ENCODE measurements at places on chromosomes 11 and 22.

DNA sequence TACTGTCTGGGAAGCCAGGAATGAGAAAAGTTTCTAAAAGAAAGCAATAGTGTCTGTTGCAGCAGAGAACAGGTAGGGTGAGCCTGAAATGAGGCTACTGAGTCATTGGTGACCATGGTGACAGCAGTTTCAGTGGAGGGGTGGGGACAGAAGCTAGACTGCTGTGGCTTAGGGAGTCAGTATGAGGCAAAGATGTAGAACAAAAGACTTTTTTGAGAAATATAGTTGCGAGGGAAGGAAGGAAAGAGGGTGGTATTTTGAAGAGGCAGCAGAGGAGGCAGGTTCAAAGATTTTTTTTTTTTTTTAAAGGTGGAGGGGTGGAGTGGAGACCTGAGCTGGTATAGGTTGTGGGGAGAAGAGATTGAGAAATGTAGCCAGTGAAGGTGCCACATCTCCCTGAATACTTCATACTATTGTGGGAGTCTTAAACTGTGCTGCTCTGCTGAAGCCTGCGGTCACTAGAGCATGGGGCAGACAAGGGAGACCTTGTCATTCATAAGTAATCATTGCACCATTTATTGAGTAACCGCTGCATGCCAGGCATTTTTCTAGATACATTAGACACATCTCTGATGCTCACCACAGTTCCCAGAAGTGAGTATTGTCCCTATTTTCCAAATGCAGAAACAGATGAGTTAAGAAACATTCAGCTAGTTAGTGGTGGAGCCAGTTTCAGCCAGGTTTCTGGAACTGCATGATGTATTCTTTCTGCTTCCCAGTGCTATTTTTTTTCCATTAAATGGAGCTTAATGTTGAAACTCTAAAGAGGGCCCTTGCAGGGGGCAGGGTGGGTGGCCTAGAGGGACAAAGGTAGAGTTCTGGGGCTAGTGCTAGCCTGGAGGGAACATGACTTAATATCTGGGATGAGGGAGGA lies 49.9 kb downstream of the STIM1 start:
- peak; percentile 82 for DNase-seq
- H3K36me3 ChIP-seq: peaks cover 20% of the 10 kb centered on the region
- H3K4me1 ChIP-seq: peaks cover 60% of the 10 kb centered on the region

DNA sequence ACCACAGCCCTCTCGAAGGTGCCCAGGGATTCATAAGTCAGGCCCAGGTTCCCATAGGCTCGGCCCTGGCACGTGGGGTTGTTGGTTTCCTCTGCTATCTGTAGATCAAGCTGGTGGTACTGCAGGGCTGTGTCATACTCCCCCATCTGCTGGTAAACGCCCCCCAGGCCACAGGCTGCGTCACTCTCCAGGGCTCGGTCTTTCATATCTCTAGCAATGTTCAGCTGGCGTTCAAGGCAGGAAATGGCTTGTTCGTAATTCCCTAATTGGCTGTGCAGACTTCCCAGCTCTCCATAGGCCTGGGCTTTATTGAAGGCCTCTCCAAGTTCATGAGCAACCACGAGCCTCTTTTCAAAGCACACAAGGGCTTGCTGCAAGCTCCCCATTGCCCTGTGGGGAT lies 186.4 kb upstream of the PITPNB start:
- no peak for DNase-seq
- H3K4me1 ChIP-seq: no peaks in the 10 kb centered on the region
- no peak overlapping the region for H3K27ac ChIP-seq
- no peaks in the 10 kb centered on the region for H3K27me3 ChIP-seq
- no peaks in the 10 kb centered on the region for H3K36me3 ChIP-seq

GRCh38 chr11:19445771-19446170 lies 205.0 kb upstream of the E2F8 start:
- H3K27me3 ChIP-seq: peaks cover 8% of the 10 kb centered on the region
- H3K27ac ChIP-seq: no peak overlapping the region
- H3K4me1 ChIP-seq: peaks cover 29% of the 10 kb centered on the region
- no peak overlapping the region for H3K4me3 ChIP-seq
- H3K36me3 ChIP-seq: peaks cover 12% of the 10 kb centered on the region

DNA sequence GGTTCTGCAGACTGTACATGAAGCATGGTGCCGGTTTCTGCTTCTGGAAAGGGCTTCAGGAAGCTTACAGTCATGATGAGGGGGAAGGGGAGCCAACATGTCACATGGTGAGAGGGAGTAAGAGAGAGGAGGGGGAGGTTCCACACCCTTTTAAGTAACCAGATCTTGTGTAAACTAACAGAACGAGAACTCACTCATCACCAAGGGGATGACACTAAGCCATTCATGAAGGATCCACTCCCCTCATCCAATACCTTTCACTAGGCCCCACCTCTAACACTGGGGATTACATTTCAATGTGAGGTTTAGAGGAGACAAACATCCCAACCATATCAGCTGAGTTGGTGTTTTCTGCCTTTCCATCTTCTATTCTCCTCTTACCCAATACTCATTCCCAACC lies 83.5 kb downstream of the BDNF start:
- no peak for DNase-seq
- H3K36me3 ChIP-seq: no peaks in the 10 kb centered on the region
- peaks cover 17% of the 10 kb centered on the region for H3K27me3 ChIP-seq
- H3K27ac ChIP-seq: no peak overlapping the region
- H3K4me1 ChIP-seq: no peaks in the 10 kb centered on the region

DNA sequence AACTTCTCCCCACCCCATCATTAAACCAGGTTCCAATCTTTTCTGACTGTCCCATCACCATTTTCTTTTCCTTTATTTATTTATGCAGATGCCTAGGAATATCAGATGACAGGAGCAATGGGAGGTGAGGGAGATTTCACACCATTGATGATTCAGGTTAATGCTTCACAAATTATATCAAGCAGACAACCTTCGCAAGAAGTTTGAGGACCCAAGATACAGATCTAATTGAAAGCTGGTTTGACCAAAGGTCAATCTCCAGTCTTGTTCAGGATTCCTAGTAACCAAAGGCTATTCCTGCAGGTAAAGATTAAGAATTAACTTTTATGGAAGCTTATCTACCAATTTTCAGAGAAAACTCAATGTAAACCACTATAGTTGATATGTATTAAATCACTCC lies 54.4 kb downstream of the SLC35F2 start:
- H3K36me3 ChIP-seq: peaks cover 27% of the 10 kb centered on the region
- H3K4me3 ChIP-seq: no peak overlapping the region
- no peaks in the 10 kb centered on the region for H3K4me1 ChIP-seq
- no peak for DNase-seq

- no peak for DNase-seq
- peaks cover 81% of the 10 kb centered on the region for H3K27me3 ChIP-seq
- H3K4me3 ChIP-seq: peak within 1 kb of the TSS; percentile 47
- H3K27ac ChIP-seq: no peak within 1 kb of the TSS
Measured at GRCh38 chr11:117796872-117797529, at the start of gene DSCAML1. DSCAML1 (minus strand) TSS chr11:117797216; CDS start chr11:117797079, 137 bp downstream.

DNA sequence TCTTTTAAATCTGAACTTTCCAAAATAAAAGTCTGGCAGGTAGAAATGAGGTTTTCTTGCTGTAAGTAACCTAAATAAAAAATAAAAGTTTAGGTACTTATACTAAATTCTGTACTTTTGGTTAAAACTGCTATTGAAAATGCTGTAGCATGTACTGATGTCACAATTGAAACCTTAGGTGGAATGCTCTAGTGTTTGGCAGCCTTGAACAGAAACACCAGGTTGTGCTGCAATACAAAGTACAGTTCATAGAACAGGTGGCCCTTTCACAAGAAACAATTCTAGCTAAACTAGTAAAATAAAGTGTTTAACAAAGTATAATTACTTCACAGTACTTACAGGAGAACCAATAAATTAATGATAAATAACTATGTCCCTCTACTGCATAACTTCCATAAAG lies 25.1 kb downstream of the NPAT start:
- H3K36me3 ChIP-seq: peaks cover 8% of the 10 kb centered on the region
- no peaks in the 10 kb centered on the region for H3K27me3 ChIP-seq
- DNase-seq: no peak
- H3K27ac ChIP-seq: no peak overlapping the region
- H3K4me1 ChIP-seq: peaks cover 12% of the 10 kb centered on the region
- H3K4me3 ChIP-seq: no peak overlapping the region

DNA sequence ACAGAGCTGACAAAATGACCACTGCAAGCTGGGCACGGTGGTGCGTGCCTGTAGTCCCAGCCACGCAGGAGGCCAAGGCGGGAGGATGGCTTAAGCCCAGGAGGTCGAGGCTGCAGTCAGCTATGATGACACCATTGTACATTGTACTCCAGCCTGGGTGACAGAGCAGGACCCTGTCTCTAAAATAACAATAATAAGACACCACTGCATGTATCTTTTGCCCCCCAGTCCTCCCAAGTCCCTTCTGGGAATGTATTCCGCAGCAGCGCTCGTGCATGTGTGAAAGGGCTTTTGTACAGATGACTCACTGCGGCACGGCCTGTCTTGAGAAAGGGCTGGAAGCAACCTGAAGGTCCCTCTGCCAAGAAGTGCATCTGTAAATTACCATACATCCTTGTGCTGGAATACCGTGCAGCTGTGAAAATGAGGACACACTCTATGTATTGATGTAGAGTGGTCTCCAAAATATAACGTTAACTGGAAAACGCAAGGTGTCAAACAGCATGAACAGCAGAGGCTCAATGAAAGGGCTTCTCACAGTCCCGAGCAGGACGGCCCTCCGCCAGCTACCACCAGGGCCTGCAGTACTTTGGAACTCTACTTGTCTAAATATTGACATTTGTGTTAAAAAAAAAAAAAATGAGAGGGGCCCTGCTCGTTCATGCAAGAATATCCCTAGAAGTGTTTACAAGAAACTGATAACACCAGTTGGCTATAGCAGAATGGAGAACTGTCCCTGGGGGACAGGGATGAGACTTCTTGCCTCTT lies 9.0 kb upstream of the CDC42EP2 start:
- H3K4me3 ChIP-seq: no peak overlapping the region
- H3K4me1 ChIP-seq: peaks cover 18% of the 10 kb centered on the region
- no peak overlapping the region for H3K27ac ChIP-seq
- H3K27me3 ChIP-seq: no peaks in the 10 kb centered on the region
- DNase-seq: no peak

DNA sequence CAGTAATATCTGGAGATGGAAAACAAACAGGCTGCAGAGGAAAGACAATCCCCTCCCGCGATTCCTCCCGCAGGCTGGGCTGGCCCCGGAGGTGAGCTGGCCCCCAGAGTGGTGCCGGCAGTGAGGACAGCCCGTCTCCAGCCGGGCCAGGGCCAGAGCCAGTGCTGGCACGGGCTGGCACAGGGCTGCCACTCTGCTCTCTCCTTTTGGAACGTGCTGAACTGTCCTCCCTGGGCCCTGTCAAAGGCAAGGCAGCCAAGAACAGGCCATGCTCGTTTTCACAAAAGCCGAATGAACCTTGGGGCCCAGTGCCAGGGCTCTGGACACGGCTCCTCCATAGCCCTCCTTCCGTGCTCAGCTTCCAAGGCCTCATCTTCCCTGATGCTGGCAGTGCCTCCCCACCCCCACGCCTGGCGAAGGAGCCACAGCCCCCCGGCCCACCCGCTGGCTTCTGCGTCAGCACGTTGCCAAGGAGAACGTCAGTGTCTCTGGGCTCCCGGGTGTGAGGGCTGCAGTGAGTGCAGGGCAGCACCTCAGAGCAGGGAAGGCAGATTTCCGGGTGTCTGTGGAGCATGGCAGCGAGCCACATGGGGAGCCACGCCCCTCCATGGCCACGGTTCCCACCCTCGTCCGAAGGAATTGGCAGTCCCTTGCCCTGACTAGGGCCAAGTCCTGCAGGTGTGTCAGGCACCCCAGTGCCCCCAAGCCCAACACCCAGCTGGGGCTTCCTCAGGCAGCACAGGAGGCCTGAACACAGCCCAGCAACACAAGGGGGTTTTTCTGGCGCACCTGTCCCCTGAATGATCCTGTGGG lies 28.6 kb downstream of the GNAZ start:
- H3K27ac ChIP-seq: no peak overlapping the region
- H3K36me3 ChIP-seq: peaks cover 3% of the 10 kb centered on the region
- H3K4me3 ChIP-seq: no peak overlapping the region
- no peak for DNase-seq
- H3K27me3 ChIP-seq: no peaks in the 10 kb centered on the region

DNA sequence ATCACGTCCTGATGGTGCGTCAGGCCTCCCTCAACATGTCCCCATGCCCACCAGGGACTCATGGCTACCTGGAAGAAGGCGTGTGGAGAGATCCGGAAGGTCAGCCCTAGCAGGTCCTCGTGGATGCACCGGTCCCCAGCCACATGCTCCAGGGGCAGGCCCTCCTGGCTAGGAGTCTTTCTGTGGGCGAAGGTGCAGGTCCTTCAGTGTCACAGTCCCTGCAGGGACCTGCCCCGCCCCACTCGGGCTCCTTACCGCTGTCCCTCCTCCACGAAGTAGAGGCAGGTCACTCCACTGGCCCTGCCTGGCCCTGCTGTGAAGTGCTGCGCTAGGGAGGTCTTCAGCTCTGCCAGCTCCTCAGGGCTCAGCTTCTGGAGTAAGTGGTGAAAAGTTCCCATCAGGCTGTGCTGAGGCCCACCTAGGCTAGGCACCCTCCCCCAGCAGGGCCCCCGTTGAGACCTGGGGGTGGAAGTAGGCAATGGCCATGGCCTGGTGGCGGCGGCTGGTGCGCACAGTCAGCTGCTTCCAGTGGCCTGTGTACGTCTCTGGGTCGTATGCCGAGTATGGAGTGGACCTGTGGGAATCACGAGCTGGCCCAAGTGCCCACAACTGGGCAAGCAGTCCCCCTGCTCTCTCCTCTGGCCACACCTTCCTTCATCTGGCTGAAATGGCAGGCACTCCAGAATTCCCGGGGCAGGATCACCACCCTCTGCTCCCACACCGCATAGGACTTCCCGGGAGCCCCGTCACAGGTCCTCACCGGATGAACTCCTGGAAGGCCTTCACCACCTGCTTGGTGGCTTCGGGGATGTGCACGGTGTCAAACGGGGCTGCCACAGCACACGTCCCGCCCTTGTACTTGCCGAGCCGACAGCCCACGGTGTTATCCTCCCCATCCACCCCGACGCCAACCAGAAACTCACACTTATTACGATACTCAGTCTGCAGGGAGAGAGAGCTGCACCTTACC lies 1.1 kb upstream of the RANBP1 start:
- no peaks in the 10 kb centered on the region for H3K27me3 ChIP-seq
- H3K36me3 ChIP-seq: peaks cover 91% of the 10 kb centered on the region
- peak overlapping the region; percentile 67 for H3K27ac ChIP-seq

DNA sequence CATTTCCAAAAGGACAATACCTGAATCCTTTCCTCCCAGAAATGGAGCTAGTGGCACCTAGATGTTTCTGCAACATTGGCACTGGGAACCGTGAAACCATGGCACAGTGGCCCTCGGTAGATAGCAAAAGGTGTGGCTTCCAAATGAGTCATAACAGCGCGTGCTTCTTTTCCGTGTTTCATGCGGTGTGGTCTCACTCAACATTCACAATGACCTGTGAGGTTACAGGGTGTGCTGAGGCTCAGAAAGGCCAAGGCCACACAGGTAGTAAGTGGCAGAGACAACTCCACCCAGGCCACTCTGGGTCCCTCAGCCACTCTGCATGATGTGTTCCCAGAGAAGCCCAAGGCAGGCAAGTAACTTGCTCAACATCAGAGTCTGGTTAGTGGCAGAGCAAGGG lies 67.4 kb downstream of the TP53I11 start:
- no peak overlapping the region for H3K27ac ChIP-seq
- peak; percentile 37 for DNase-seq
- peaks cover 23% of the 10 kb centered on the region for H3K4me1 ChIP-seq
- H3K4me3 ChIP-seq: no peak overlapping the region
- peaks cover 48% of the 10 kb centered on the region for H3K27me3 ChIP-seq

- DNase-seq: no peak
- peak overlapping the region; percentile 99 for H3K4me3 ChIP-seq
- peaks cover 40% of the 10 kb centered on the region for H3K36me3 ChIP-seq
- peaks cover 11% of the 10 kb centered on the region for H3K4me1 ChIP-seq
- H3K27ac ChIP-seq: peak overlapping the region; percentile 94
- H3K27me3 ChIP-seq: no peaks in the 10 kb centered on the region
Measured at GRCh38 chr22:46251266-46251665, 1.2 kb upstream of the CDPF1 start.
